ENCODE measurements at places on chromosomes 3 and 15.

DNA sequence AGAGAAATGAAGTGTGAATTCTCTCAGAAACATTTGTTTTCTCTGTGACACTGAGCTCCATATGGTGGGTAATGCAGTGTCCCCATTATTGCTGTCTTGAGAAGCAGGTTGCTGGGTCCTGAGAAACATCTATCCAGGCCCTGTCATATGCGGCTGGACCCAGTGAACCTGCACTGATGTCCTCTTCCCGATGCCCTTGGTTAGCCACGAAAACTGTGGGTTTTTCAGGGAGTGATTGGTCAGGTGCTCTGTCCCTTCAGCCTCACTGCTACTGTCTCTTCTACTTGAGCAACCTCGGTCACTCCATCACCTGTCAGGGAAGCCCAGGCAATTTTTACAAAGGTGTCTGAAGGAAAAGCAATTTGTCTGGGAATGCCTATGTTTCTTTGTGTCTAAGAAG lies 77.0 kb downstream of the SLC7A14 start:
- DNase-seq, result no peak

- no peak for DNase-seq
These were observed 48.2 kb upstream of the PYDC2 start for GRCh38 chr3:191412759-191413158.

DNA sequence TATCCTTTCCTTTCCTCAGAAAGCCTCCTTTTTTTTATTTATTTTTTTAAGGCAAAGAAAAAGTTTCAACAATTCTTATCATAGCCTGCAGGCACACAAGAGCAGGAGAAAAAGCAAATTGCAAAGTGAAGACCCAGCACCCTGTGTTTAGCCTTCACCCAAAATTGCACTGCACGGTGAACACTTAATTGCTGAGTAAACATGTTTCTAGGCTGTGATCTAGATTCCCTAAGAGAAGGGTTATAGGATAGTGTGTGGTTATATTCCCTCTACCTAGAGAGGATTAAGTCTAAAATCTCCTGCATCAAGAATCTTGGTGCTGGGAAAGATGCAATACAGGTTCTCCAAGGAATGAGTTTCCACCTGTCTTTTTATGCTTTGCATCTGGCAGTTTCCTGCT lies 70.2 kb upstream of the BFSP2 start:
- no peak for DNase-seq

DNA sequence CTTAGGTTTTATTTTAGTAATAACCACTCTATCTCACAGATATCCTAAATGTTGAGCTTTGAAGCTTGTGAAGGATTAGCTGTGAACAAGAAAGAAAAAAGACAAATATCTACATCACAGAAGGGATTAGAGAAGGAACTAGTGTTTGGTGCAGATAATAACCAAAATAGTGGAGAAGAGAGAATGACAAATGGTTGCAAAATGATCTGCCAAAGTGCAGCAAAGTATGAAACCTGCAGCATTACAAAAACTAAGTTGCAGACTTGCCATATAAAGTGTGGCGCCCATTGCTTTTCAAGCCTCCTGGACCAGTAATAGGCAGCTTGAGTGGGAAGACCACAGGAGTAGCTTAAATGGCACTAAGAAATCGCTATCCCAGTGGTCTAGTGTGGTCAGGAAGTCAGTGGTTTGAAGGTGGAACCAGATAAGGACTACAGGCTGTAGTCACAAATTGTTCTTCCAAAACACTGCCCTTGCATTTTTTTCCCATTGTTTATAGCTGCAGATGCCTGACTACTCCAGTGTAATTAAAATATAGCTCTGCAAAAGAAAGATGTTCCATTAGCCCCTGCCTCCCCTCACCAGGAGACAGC lies 20.7 kb downstream of the TPM1 start:
- no peak for DNase-seq

DNA sequence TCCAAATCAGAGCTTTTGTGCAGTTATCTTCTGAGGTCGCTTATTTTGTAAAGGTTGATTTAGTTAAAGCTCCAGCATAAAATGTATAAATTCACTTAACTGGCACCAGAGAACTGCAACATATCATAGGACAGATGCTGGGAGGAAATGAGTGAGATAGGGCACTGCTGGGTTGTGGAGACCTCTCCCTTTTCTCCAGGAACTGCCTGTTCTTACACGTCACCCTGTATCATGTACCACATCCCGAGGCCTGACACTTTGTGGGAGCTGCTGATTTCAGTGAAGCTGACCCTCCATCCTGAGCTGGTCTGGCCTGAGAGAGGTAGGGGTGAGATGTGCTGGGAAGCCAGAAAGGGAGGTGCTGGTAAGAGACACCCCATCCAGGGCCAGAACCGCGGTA lies 213.8 kb upstream of the FEZF2 start:
- DNase-seq, result no peak

DNA sequence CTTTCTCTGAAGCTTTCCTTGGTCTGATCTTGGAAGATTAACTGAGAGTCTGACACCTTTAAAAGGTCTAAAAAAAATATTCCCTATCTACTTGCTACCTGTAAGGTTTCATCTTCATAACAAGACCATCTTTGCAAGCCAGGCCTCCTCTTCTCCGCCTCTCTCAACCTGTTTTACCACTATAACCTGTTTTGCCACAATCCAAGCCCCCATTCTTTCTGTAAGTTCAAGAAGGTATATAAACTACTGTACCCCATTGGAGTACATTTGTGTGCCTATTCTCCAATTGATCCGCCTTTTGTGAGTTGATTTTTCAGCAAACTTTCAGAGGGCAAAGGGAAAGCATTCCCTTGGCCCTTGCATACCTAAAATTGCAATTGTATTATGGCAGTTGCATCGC lies 319.3 kb upstream of the NECTIN3 start:
- no peak for DNase-seq

GRCh38 chr3:19455546-19455945 lies 307.2 kb downstream of the KCNH8 start:
- no peak for DNase-seq

- DNase-seq, result no peak
These were observed 11.9 kb downstream of the P3H2 start for GRCh38 chr3:190108804-190109203.

DNA sequence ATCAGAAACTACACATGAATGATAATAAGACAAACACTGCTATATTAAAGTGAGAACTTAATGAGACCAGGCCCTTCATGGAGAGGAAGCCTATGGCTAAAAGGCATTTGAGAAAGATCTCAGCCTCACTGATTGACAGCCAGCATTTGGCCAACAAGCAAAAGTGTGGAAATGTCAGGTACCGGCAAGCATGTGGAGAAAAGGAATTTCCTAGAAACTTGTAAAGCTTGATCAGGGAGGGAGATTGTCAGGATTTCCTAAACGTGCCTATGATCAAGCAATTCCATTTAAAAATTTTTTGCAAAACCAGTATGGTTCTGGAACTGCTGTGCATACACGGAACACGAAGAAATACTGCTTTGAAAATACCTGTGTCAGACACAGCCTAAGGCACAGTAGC lies 220.3 kb upstream of the ATP10A start:
- no peak for DNase-seq

DNA sequence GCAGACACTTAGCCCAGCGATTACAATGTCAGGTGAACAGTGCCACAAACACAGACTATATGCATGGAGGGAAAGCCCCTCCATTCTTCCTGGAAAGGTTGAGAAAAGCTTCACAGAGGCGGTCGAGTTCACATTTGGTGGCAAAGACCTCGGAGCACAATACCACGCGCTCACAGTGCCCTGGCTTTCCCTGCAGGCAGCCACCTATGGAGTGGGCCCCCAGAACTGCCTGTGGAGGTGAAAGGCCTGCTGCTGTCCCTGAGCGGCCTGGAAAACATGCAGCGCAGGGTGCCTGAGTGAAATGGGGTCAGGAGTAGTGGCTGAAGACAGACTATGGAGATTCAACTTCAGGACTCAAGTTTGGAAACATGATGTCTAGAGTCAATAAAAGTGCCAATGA lies 26.9 kb downstream of the PDIA5 start:
- DNase-seq, result no peak

DNA sequence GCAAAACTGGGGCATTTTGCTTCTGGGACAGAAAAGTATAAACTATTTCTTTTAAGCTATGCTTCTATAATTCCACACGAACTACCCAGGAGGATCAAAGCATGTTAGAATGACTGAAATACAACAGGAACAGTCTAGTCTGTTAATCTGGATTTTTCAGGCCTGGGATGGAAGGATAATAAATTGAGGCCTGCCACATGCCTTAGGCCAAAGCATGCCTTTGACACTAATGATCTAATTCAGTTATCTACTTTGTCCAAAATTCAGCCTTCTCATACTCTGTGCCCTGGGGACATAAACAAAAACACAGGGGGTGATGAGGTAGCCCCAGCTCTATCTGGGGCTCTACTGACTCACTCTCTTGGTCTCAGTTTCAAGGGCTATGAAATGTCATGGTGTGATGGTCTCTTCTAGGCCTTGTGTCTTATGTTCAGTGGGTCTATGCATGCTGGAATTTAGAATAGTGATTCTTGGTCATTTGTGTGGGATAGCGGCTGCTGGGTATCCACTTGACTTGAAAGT lies 32.5 kb downstream of the GAP43 start:
- no peak for DNase-seq

GRCh38 chr3:41629986-41630385 lies 331.9 kb downstream of the ULK4 start:
- no peak for DNase-seq

- DNase-seq, result no peak
These were observed 773 bp upstream of the DISP2 start for GRCh38 chr15:40357246-40357645.

- DNase-seq, result no peak
These were observed 11.3 kb downstream of the HDAC11 start for GRCh38 chr3:13491206-13491974.

DNA sequence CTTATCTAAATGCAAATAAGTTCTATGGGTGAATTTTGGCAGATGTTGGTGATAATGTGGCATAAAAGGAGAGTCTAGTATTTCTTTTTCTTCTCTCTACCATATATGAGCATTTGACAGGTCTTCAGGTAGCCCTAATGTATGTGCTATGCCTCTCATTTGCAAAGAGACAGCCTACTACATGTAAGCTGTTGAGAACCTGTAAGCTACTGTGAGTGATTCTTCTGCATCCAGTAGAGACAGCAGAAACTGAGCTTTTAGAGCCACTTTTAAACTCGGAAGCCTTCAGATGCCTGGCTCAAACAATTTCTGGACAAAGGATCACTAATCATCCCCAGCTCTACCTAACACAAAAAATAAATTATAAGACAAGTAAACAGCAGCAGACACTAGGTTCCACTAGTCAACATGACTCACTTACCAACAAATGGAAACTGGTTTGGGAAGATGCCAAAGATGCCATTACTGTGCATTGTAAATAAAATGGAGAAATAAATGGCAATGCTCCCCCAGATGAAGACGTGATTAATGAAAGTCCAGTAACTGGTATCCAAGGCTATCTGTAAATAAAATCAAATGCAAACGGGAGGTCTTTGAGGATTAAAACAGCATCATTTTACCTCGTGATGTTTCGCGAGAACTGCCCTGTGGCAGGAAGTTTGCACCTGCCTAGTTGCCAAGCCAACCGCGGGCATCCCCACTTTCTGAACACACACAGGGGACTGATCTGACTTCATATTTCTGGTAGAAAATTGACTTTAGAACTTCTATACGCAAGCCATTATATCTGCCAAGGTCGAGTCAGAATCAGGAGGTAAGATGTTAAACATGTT lies 245.3 kb downstream of the DTWD1 start:
- no peak for DNase-seq

GRCh38 chr3:63132461-63133250 lies 145.5 kb upstream of the SYNPR start:
- no peak for DNase-seq

DNA sequence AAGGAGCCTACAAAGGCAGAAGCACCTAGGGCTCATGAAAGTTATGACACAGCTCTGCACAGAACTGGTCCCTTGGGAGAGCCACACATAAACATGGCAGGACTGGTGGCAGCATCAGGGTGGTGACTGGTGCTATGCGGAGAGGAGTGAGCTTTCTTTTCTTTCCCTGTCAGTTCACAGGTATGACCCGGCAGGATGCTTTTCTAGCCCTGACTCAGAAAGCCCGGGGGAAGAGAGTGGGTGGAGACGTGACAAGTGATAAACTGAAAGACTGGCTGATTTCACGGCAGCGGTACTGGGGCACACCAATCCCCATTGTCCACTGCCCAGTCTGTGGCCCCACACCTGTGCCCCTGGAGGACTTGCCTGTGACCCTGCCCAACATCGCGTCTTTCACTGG lies 103.0 kb downstream of the LARS2 start:
- no peak for DNase-seq

DNA sequence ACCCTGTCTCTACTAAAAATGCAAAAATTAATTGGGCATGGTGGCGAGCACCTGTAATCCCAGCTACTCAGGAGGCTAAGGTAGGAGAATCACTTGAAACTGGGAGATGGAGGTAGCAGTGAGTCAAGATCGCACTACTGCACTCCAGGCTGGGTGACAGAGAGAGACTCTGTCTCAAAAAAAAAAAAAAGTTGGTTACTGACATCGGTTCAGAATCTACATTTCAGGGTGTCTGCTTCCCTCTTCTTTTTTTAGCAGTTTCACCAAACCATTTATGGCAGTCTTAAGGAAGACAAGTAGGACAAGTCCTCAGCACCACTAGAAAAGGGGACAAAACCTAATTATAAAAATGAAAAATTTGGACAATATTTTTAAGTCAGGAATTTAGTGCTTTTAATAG lies 3.3 kb upstream of the USP4 start:
- DNase-seq, result no peak

- DNase-seq, result no peak
These were observed 609.7 kb downstream of the MCTP2 start for GRCh38 chr15:94840794-94841783.

- DNase-seq, result peak; percentile 75
These were observed 79.4 kb upstream of the ATP11B start for GRCh38 chr3:182713743-182714517.

DNA sequence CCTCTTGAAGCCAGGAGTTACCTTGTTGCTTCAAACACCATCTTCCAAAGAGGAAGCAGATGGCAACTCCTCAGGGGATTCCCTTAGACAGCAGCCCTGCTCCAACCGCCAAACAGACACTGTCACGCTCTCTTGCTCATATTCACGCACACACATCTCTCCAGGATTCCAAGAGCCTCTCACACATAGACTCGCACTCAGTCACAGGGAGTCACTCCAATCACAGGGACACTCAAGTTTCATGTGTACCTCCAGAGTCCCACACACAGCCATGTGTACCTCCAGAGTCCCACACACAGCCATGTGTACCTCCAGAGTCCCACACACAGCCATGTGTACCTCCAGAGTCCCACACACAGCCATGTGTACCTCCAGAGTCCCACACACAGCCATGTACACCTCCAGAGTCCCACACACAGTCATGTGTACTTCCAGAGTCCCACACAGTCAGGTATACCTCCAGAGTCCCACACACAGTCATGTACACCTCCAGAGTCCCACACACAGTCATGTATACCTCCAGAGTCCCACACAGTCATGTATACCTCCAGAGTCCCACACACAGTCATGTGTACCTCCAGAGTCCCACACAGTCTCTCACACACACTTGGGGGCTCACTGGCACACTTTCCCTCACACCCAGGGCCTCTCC lies 6.1 kb downstream of the VWA5B2 start:
- no peak for DNase-seq

DNA sequence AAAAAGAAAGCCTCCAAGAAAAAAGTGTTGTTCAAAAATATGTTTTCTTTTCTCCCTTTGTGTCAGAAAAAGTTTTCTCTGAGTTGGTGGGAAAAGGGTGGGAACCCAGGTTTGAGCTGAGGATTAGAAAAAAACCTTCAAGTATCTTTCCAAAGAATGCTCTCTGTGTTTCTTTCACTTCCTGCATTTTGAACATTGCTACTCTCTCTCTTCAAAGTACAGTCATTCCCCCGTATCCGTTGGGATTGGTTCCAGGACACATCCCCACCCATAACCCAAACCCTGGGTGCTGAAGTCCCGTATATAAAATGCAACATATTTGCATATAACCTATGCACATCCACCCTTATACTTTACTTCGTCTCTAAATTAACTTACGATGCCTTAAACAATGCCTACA lies 139.6 kb downstream of the TMCO5A start:
- no peak for DNase-seq
